Right ventricle myocardium superior (tissue), 1 donor: ENCODE measurements at places on chromosomes 2 and 18. TPM values are rescaled to one million over a fixed set of nuclear protein-coding genes. Genes with fewer than 3 reads are reported as not detected.

- no peak for DNase-seq
These were observed 206.7 kb upstream of the TRIB2 start for GRCh38 chr2:12510070-12510469.

DNA sequence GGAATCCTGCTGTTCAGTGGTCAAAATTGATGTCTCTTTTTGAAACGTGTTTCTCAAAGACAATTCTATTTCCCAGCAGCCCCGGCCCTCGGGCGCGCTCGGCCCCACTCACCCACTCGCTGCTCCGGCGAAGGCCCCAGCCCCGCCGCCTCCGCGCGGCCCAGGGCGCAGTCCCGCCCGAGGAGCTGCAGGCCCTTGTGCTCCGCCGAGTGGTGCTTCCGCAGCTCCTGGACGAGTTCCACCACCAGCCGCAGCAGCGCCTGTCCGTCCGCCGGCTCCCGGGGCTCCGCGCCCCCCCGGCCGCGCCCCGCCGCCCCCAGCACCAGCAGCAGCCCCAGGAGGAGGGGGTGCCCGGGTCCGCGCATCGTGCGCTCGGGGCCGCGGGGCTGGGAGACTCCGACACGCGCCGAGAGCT, 413 bp downstream of the ALKAL2 start:
- DNase-seq, result no peak

The MYO3B gene
- not detected for total RNA-seq

The TSPYL6 gene
- total RNA-seq, result not detected
